G401 (cell line): ENCODE measurements at places on chromosomes 2 and 18.

DNA sequence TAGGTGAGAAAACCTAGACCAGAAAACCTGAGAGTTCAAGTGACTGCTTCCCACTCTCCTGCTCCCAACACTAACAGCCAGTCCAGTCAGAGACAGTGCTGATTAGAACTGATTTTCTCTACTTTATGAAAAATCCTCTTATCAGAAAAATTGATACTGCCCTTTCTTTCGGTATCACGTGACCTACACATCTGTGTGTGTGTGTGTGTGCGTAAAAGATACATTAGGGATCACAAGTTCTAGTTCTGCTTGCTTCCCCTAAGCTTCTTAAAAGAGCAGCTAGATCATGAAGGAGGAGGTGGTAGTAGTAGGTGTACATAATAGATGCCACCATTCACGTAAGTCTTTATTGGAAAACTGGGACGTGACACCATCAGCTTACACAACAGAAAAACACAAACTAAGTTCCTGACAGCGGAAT is 1.5 kb downstream of the ARL5A start:
- peak; percentile 53 for DNase-seq

GRCh38 chr2:45024600-45025291 is 15.5 kb upstream of the SIX2 start:
- DNase-seq: no peak

DNA sequence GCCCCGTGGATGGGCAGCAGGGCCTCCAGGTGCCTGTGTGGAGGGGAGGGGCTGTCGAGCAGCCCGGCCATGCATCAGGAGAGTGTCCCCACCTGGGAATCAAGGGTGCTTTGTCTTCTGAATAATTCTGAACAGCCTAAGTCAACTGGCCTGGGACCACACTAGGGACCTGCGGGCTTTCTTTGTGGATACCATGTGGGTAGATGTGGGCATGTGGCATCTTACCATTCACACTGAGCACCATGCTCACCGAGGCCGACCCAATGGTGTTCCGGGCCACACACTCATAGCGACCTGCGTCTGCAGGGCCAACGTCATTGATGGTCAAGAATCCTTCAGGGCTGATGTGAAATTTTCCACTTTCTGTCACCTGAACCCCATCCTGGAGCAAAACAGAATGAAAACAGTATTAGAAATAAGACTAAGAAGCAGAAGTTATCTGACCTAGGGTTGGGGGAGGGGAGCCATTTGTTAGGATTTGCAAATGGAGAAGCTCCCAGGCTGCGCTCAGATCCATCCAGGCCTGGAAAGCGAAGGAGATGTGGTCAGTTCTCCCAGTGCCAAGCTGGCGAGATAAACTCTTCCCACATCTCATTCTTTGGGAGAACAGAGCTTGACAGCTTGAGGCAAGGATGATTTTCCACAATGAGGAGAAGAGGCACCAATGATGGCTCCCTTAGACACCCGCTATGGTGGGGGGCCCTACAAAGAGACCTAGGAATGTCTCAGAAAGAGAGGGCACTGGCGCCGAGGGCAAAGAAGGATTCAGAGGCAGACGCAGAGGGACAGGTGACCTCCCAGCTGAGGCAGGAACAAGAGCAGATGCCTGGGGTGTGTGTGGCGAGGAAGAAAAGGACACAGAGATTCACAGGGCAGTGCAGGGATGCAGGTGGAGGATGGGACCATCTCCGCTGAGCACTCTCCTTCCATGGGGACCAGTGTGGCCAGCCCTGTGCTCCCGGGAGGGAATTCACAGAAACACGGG is 83.4 kb downstream of the PXDN start:
- DNase-seq: no peak

GRCh38 chr18:48186131-48186766 is 222.9 kb downstream of the ZBTB7C start:
- DNase-seq: no peak

- no peak for DNase-seq
Observed at GRCh38 chr2:222193328-222193983, 105.3 kb downstream of the PAX3 start.

GRCh38 chr18:1544016-1544415 is 639.3 kb downstream of the ADCYAP1 start:
- DNase-seq: peak; percentile 67

DNA sequence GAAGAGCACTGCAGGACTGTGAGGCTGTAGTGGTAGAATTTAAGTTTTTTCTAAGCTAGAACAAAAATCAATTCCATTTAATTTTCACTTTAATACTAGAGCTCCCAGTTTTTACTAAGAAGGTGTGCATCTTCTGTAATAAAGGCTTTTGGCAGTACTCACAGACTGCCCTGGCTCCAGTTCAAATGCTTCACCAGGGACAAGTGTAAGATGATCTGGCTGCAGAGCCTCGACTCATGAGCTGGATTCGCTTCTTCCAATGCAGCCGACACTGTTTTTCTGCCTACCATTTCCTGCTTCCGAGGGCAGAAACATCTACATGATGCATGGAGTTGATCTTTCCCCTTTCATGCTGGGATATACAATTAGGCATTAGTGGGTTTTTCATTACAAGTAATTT is 87.0 kb downstream of the FARSB start:
- peak; percentile 87 for DNase-seq

DNA sequence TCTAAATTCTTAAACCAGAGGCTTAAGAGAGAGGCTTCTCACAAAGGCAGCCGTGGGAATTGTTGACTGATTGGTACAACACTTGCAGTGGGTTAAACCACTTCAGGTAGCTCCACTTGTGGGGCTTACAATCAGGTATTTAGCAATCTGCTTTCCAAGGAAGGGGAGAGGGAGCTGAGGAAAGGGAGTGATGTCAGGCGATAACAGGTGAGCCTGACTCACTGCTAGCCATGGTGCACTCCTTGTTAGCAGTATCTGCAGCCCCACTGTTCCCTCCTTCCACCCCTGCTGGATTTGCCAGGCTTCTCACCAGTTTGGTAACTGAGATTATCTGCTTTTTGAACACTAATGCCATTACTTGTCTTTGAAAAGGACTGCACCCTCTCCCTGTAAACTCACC is 1056.7 kb upstream of the FANCL start:
- DNase-seq: no peak

- DNase-seq: no peak
Observed at GRCh38 chr2:154960802-154961583, 262.5 kb downstream of the KCNJ3 start.

GRCh38 chr2:73852020-73852419 is 23.3 kb downstream of the STAMBP start:
- DNase-seq: no peak

GRCh38 chr2:220188031-220188430 is 560.6 kb downstream of the SLC4A3 start:
- no peak for DNase-seq

- DNase-seq: no peak
Observed at GRCh38 chr2:150256736-150257135, 230.7 kb downstream of the RND3 start.

- DNase-seq: peak; percentile 53
Observed at GRCh38 chr2:239253264-239253663, 147.6 kb downstream of the HDAC4 start.

DNA sequence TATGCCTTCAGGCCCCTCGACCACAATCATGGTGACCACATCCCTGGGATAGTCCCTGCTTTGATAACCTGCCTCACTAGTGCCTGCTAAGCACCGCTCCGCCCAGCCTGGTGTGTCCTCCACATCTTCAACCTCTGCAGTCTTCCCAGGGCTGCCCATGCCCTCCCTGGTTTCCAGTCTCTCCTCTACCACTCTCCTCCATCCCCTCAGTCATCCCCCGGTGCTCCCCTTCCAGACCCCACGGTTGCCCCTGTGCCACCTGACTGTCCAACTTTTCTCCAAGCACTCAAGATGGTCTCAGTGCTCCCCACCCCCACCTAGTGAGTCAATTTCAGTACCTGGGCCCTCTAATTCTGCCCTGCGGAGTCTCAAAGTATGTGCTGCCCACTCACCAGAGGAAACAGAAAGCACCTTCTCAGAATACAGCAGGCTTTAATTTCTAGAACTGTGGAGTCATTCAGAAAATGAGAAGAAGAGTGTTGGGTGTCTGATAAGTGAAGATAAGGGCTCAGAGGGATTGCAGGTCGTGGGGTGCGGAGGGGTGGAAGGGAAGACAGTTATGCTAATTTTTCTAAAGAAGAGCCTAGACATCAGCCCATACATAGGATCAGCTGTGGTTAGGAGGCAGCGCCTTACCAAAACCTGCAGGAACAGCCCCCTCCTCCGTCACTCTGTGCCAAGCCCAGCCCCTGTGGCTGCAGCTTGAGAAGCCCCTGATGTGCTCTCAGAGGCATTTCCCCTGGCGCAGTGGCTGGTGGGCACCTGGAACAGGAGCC is 53.6 kb upstream of the CAB39 start:
- no peak for DNase-seq

DNA sequence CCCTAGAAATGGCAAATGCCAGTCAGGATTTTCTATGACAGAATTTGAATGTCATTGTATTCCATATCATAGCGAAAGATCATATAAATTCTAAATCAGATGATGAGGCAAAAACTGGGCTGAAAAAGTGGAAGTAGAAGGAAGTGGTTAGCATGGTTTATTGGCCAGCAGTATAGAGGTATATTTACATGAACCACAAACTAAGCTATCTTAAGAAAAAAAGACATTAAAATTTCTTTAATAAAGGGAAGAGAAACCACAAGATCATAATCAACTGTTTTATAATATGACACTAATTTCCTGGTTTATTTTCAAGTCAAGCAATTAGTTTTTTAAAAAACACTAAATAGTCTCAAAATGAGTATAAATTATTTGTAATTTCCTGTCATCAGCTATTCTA is 123.2 kb upstream of the LRP1B start:
- DNase-seq: no peak

- DNase-seq: no peak
Observed at GRCh38 chr2:232502511-232502910, 14.9 kb upstream of the ECEL1 start.

DNA sequence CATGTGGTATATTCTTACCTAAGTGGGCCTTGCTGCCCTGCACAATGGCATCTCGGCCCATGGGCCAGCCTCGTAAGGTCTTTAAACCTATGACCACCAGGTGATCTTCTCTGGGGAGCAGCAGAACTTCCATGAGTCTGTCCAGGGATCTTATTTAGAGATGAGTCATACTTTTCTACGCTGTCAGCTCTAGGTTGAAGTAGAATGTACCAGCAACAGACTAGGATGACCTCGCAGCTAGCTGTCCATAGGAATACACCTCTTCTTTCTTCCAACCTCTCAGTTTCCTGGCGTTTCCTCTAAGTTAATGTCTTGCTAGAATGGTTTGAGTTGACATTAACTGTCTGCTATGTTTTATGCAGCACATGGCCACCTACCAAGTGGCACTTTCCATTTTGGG is 15.6 kb upstream of the CXCR4 start:
- DNase-seq: no peak

DNA sequence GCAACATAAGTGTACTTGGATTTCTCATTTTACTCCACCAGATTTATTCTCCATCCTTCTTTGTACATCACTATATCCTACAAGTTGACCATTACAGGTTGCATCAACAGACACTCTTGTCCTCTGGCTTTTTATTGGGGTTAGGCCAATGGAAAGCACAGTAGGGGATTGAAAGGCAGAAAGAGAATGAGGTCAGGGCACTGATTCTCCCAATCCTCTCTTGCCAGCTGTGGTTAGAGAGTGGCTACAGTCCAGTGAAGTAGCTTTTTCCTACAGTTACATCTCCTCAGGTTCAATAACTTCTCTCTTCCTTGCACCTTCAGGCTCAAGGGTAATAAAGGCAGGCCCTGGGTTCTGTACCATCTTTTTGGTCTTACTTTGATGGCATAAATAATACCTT is 20.2 kb upstream of the COL5A2 start:
- no peak for DNase-seq

GRCh38 chr2:159459279-159459678 is 157.1 kb downstream of the BAZ2B start:
- no peak for DNase-seq

GRCh38 chr2:34423301-34423700 is 824.2 kb upstream of the FAM98A start:
- DNase-seq: no peak

DNA sequence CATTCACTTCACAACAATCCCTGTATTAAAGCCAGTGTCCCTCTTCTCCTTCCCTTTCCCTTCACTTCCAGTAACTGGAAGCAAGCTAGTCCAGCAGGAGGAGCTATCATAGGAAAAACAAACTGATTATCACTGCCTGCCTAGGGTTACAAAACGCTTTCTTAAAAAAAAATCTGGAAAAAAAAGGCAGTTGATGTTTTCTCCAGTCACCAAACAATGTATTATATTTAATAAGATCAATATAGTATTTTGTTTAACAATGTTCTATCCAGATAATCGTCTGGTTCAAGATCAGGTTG is 78.8 kb upstream of the ITGB6 start:
- DNase-seq: peak; percentile 11

- DNase-seq: no peak
Observed at GRCh38 chr2:135845257-135845656, 8.3 kb upstream of the LCT start.

GRCh38 chr18:74897971-74898657 is 300.4 kb downstream of the ZNF407 start:
- no peak for DNase-seq

GRCh38 chr2:183408562-183408961 is 284.3 kb downstream of the NUP35 start:
- DNase-seq: no peak

DNA sequence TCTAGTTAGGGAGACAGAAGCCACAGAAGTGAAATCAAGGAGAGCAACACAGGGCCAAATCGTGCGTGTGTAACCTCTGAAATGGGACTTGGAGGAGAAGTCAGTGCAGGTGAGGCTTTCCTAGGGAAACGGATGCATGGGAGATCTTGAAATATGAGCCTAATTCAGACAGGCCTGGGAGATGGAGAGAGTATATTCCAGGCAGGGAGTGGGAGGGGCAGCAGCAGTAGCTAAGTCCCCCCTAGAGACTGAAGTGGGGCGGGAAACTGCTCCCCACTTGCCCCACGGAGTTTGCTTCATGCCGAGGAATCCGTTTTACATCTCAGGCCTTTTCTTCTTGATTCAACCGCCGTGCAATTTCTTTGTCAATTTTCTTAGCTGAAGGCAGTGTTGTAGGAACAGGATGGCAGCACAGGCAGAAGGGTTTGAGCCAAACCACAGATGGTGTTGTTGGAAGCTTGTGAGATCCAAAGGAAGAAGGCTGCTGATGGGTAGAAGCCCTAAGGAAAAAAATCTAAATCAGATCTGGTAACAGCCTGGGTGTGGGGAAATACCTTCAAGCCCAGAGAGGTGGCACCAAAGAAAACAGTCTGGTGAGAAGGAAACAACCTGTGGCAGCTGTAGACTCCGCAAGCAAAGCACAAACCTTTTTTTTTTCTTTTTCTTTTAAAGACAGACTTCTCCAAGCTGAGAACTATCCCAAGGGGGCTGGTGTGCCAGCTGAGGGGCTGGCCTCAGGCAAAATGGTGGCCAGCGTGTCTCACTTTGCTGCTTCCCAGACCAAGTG is 40.2 kb downstream of the EPAS1 start:
- peak; percentile 88 for DNase-seq

GRCh38 chr2:8563814-8564474 is 117.9 kb upstream of the ID2 start:
- DNase-seq: no peak
